ENCODE measurements at places on chromosomes 5 and 9. TPM values are rescaled to one million over a fixed set of nuclear protein-coding genes. Genes with fewer than 3 reads are reported as not detected.

GRCh38 chr9:5817862-5818261 lies 15.1 kb downstream of the ERMP1 start:
- DNase-seq: no peak

DNA sequence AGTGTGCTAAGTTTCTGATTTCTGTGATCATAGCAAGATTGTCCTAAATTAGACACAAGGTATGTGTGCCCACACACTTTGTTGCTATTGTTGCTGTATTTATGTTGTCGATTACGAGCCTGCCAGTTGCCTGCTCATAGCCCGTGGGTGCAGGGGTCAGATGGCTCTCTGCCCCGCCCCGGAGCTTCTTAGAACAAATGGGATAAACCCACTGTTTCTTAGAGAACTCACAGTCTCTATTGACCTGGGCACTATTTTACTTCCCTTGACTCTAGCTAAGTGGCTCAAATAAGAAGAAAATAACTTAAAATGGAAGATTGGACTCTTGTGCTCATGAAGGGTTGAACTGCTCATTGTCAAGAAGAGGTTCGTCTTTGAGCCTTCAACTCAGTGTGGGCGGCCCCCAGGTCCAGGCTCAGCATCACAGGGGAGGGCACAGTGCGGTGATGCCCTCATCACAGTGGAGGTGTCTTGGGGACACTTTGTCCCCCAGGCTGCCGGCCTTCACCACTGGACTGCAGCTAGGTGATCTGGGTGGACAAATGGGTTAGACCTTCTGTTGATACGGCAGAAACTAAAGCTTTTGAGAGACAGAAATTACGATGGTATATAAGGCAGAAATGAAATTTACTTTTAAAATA lies 155.5 kb downstream of the TENT4A start:
- no peak for DNase-seq

Gene TAF11L10
- not detected for polyA plus RNA-seq

Gene OXCT1
- polyA plus RNA-seq: 67.2 TPM

Gene IFNA21
- polyA plus RNA-seq: not detected
